ENCODE measurements at places on chromosomes 2 and 18.
A peak's percentile ranks its signal among the peaks of the same experiment; 100 is the strongest.

GRCh38 chr2:170770008-170770605 lies at the start of gene ERICH2:
ERICH2 (plus strand) TSS chr2:170770378; CDS start chr2:170770682, 304 bp downstream.
- DNase-seq = no peak

GRCh38 chr2:216139884-216140283 lies 30.7 kb downstream of the XRCC5 start:
- no peak for DNase-seq

- peak; percentile 71 for DNase-seq
Measured at GRCh38 chr2:73268830-73269685, 15.2 kb downstream of the FBXO41 start.

DNA sequence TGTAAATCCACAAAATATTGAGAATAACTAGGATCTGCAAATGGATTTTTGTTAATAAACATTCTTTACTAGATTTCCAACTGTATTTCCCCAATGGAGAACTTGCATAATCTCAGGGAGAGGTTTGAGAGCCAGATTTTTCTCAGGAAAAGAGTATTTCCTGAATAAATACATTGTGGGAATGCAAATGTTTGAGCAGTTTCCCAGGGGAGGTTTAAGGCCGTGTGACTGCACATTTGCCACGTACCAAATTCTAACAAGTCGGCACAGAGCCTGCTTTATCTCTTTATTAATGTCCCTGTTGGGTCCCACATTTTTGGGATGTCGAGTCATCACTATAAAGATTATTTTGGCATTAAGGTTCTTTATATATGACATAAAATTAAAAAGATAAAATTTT lies 27.0 kb downstream of the TFPI start:
- DNase-seq = no peak

DNA sequence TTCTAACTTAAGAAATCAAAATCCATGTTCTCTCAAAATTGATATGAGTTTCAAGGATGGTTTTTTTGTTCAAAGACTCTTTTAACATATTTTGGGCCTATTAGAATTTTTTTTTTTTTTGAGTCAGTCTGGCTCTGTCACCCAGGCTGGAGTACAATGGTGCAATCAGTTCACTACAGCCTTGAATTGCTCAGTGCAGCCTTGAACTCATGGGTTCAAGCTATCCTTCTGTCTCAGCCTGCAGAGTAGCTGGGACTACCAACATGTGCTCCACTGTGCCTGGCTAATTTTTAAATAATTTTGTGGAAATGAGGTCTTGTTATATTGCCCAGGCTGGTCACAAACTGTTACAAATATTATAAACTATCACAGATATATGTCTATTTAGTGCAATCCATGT lies 40.6 kb upstream of the RBMS1 start:
- DNase-seq = no peak

DNA sequence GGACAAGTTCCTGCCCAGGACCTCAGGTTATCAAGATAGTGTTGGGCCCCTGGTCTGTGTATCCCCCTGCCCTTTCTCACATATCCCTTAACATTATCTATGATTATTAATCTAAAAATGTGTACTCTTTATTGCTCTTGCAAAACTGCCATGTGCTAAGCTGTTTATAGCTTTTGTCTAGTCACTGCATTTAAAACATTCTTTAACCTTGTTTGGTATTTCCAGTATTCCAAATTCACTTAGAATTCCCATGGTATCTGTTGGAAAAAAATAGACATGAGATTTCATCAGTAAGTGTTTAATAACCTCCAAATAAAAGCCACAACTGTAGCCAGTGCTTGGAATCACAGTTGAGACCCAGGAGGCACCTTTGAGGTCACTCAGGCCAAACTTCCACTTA lies 16.2 kb upstream of the GLS start:
- DNase-seq = no peak

GRCh38 chr2:239025096-239025801 lies 177.4 kb downstream of the TWIST2 start:
- DNase-seq = no peak
